ENCODE measurements at places on chromosomes 7 and 10.

GRCh38 chr7:963236-964078 is 9.0 kb upstream of the ADAP1 start:
- DNase-seq, result no peak

DNA sequence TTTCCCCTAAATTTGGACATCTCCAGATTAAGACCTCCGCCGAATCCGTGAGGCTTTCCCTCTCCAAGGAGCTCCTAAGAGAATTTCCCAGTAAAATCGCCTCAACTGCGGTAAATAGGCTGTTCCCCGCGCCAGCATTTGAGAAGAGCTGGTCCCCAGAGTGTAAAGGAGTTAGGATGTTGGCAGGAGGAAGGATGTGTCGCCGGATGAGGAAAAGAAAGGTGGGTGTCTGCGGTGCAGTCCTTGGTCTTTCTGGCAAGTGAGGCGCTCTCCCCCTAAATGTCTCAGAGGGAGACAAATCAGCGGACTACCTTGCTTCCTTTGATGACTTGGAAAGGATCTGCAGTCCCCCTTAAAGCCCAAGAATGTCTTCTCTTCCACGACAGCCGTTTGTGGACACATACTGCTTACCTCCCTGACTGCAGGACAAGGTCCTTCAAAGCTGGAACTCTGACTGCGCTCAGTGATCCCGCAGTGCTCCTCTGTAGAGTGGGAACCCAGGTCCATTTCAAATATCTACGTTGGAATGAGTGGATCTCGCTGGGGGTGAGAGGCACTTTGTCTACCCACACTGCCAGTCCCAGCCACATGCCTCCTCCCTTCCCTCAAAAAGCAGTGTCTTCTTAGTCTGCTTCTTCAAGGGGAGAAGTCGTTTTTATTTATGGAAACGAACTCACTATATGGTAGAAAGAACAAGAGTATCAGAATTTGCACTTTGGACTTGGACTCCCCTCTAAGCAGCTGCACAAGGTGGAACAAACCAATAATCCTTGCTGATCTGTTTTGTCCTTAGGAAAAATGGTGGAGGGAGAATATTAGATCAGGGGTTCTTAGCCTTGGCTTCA is 1.1 kb upstream of the DLG5 start:
- no peak for DNase-seq

DNA sequence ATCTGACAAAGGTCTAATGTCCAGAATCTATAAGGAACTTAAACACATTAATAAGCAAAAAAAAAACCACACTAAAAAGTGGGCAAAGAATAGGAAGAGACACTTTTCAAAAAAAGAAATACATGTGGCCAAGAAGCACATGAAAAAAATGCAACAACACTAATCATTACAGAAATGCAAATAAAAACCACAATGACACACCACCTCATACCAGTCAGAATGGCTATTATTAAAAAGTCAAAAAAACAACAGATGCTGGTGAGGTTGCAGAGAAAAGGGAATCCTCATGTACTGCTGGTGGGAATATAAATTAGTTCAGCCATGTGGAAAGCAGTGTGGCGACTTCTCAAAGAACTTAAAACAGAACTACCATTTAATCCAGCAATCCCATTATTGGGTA is 119.0 kb downstream of the LMBR1 start:
- no peak for DNase-seq

DNA sequence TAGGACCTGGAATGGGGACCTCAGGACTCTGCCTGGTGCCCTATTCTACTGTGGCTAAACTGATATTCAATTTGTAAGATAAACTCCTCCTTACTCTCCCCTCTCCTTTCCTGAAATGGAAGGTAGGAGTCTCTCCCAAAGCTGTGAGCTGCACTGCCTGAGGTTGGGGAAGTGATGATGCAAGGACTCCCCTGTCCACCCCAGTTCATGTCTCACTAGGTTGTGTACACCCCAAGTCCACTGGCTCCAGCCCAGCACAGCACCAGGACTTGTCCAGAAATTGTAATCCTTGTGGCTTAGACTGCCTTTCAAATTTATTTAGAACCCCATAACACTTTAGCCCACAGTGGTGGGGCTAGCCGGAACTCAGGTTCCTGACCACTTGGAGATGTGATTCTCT is 247.2 kb upstream of the CTBP2 start:
- no peak for DNase-seq

All from activated naive CD8-positive, alpha-beta T cell treated with anti-CD3 and anti-CD28 coated beads, Interleukin-2, amount 50 U/mL, for 16 hours (primary cell).